ENCODE measurements at places on chromosomes 1 and 21. TPM values are rescaled to one million over a fixed set of nuclear protein-coding genes. Genes with fewer than 3 reads are reported as not detected.

Gene CSRP1
- 2,051 TPM for total RNA-seq

Gene ZBTB40
- total RNA-seq: 36.4 TPM

Gene PROX1
- total RNA-seq: 0.21 TPM

Gene F13B
- not detected for total RNA-seq

Gene OR2L13
- not detected for total RNA-seq

Gene VANGL1
- 8.8 TPM for total RNA-seq

Gene KRTAP10-7
- not detected for total RNA-seq

Gene MLLT11
- 3.1 TPM for total RNA-seq

Gene OR2L8
- not detected for total RNA-seq

Gene GTF2B
- 17.3 TPM for total RNA-seq

Gene CAPN9
- total RNA-seq: 1.2 TPM

Gene SSX2IP
- total RNA-seq: 6.1 TPM

Gene HIVEP3
- 12.8 TPM for total RNA-seq

Gene SF3B4
- 14.5 TPM for total RNA-seq

Gene CD244
- total RNA-seq: 2.2 TPM

Gene DENND2D
- 15.8 TPM for total RNA-seq

Gene C4BPA
- total RNA-seq: not detected

Gene ASCL5
- not detected for total RNA-seq

Gene FCRL2
- not detected for total RNA-seq

Gene NR0B2
- total RNA-seq: not detected

Gene PTAFR
- total RNA-seq: 9.2 TPM

Gene PRAMEF20
- total RNA-seq: not detected

Gene LIX1L
- 49.5 TPM for total RNA-seq

Gene DMRTB1
- total RNA-seq: not detected

Gene MYCL
- 3.9 TPM for total RNA-seq

Gene LMOD1
- total RNA-seq: 761 TPM

Gene GREM2
- total RNA-seq: 1.6 TPM

Gene CRYBG2
- not detected for total RNA-seq

Gene TMEM69
- total RNA-seq: 7.2 TPM

Gene AXDND1
- not detected for total RNA-seq

Gene TBX19
- 9.9 TPM for total RNA-seq

Gene LRRC8B
- total RNA-seq: 5.5 TPM

Gene XCL2
- not detected for total RNA-seq

Gene P3R3URF
- not detected for total RNA-seq

All from thoracic aorta (tissue), 2 donors.